NCI-H524 treated with DMSO at 0.1 percent for 48 hours (cell line): ENCODE measurements at places on chromosomes 1 and 21.

DNA sequence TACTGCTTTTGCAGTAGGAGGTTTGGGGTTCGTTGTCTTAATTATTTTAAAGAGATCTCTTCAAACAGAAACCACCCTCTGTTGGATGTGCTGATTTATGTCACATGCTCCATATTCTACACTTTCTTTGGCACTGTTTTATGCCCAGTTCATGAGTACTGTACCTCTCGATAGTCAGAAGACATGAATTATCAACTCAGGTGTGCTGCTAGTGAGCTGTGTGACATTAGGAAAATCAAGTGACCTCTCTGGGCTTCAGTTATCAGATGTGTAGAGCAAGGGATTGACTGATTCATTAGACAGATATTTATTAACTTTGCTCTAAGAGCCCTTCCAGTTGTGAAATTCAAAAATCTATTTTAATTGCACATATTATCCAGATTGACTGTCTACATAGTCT is 2.1 kb upstream of the AHCTF1 start:
- no peak for DNase-seq

DNA sequence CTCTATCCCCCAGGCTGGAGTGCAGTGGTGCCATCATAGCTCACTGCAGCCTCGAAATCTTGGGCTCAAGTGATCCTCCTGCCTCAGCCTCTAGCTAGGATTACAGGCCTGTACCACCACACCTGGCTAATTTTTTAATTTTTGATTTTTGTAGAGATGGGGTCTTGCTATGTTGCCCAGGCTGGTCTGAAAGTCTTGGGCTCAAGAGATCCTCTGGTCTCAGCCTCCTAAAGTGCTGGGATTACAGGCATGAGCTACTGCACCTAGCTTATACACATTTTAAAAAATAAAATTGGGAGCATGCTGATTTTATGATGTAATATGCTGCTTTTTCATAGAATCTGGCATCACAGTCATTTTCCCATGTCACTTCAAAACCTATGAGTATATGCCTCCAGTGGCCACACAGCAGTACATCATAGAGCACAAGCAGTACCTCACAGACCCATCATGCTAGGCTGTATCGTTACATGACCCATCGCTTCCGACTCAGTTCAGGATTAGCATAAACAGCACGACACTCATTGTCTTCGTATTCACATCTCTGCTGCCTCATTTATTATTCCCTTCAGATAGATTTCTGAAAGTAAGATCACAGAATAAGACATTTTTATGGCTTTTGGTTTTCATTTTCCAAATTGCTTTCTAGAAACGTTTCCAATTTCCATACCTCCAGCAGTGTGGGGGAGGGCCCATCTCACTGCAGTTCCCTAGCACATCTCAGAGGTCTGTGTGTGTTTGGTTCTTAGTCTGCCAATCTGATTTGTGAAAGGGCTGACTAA is 35.9 kb upstream of the CCSAP start:
- no peak for DNase-seq

GRCh38 chr1:54872036-54872331 is 15.0 kb downstream of the DHCR24 start:
- DNase-seq, result no peak

- no peak for DNase-seq
Measured at GRCh38 chr1:242554577-242554976, 30.1 kb upstream of the PLD5 start.

GRCh38 chr21:18249672-18250071 is 5.0 kb downstream of the CHODL start:
- DNase-seq, result peak; percentile 76

DNA sequence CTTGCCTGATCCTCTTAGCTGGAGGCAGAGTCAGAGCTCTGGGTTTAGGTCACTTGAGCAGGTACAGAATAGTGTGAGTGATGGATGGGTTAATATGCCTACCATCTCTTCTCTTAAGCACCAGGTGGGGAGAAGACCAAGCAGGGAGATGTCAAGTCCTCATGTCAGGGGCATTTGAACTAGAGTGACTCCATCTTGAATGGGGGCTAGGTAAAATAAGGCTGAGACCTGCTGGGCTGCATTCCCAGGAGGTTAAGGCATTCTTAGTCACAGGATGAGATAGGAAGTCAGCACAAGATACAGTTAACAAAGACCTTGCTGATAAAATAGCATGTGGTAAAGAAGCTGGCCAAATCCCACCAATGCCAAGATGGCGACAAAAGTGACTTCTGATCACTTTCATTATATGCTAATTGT is 77.4 kb upstream of the BTG3 start:
- DNase-seq, result no peak

DNA sequence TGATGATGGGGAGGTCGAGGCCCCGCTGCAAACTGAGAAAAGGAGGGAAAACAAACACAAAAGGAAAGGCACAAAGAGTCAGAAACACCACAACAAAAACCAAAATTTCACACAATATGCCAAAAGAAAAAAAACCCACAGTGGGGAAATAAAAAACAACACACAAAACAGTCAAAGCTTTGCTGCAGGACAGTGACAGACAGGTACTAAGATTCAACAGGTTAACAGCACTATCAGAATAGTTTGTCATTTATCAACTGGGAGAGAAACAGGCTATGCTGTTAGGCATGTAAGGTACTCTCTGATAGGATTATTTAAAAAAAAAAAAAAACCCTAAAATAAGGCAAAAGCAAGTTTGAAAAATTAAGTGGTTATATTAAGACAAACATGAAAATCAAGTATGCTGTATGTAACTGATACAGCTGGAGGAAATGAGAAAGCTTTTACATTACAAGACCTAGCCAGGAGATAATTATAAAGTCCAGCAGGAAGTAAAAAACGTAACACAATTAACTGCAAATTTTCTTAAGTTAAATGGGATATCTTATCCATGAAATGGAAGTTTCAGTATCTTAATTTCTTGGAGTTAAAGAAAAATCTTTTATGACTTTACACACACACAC is 179.0 kb downstream of the EIF4G3 start:
- no peak for DNase-seq

- no peak for DNase-seq
Measured at GRCh38 chr1:7879228-7879627, 26.4 kb upstream of the UTS2 start.

GRCh38 chr1:112678605-112679004 is 4.1 kb downstream of the MOV10 start:
- no peak for DNase-seq
